ENCODE measurements at places on chromosomes 16 and 17.

DNA sequence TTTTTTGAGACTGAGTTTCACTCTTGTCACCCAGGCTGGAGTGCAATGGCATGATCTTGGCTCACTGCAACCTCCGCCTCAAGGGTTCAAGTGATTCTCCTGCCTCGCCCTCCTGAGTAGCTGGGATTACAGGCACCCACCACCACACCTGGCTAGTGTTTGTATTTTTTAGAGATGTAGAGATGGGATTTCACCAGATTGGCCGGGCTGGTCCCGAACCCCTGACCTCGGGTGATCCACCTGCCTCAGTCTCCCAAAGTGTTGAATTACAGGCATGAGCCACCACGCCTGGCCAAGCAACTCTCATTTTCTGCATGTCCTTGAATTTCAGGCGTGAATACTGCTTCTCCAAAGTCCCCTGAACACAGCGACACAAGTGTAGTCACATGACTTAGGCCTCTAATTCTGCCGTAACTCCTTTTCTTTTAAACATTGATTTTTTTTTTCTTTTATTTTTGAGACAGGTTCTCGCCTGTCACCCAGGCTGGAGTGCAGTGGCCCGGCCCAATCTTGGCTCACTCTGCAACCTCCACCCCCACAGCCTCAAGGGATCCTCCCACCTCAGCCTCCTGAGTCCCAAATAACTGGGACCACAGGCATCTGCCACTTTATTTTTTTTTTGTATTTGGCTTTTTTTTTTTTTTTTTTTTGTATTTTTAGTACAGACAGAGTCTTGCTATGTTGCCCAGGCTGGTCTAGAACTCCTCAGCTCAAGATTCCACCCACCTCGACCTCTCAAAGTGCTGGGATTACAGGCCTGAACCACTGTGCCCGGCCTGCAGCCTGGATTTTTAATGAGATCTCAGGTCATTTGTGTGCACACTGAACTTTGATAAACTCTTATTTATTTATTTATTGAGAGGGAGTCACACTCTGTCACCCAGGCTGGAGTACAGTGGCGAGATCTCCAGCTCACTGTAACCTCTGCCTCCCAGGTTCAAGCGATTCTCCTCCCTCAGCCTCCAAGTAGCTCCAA is 124.6 kb downstream of the KCNJ18 start:
- DNase-seq: no peak

GRCh38 chr17:28188841-28189263 is 130.1 kb upstream of the TMEM97 start:
- DNase-seq: no peak

GRCh38 chr16:57576429-57576870 is 34.0 kb downstream of the ADGRG5 start:
- DNase-seq: peak; percentile 81

GRCh38 chr17:63609816-63610573 is 9.3 kb downstream of the TACO1 start:
- no peak for DNase-seq

GRCh38 chr16:17364319-17365210 is 106.2 kb downstream of the XYLT1 start:
- DNase-seq: no peak

GRCh38 chr17:51590071-51590656 is 329.8 kb downstream of the UTP18 start:
- no peak for DNase-seq

DNA sequence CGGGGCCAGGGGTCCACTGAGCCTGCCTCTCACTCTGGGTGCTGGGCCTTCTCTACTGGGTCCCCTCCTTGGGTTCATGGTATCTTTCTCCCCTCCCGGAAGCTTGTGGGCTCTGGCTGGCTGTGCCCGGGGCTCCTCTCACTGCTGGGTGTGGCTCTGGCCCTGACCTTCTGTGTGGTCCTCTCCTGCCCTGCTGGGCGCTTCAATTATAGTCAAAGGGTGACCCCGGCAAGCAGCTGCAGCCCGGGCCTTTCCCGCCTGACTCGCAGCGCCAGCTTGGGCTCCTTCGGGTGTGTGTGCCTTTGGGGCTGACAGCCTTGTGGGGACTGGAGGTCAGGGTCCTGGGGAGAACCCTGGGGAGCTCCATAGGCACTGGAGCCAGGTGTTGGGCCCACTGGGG is 54.2 kb upstream of the PVALEF start:
- no peak for DNase-seq

- no peak for DNase-seq
Measured at GRCh38 chr16:2925951-2926649, 14.4 kb downstream of the FLYWCH1 start.

- DNase-seq: no peak
Measured at GRCh38 chr17:17609121-17609520, 17.6 kb upstream of the PEMT start.

GRCh38 chr16:70638814-70639792 is 7.3 kb upstream of the IL34 start:
- no peak for DNase-seq

- DNase-seq: no peak
Measured at GRCh38 chr16:57435838-57436237, 11.3 kb downstream of the CIAPIN1 start.
